ENCODE measurements at places on chromosomes 6 and 20.

DNA sequence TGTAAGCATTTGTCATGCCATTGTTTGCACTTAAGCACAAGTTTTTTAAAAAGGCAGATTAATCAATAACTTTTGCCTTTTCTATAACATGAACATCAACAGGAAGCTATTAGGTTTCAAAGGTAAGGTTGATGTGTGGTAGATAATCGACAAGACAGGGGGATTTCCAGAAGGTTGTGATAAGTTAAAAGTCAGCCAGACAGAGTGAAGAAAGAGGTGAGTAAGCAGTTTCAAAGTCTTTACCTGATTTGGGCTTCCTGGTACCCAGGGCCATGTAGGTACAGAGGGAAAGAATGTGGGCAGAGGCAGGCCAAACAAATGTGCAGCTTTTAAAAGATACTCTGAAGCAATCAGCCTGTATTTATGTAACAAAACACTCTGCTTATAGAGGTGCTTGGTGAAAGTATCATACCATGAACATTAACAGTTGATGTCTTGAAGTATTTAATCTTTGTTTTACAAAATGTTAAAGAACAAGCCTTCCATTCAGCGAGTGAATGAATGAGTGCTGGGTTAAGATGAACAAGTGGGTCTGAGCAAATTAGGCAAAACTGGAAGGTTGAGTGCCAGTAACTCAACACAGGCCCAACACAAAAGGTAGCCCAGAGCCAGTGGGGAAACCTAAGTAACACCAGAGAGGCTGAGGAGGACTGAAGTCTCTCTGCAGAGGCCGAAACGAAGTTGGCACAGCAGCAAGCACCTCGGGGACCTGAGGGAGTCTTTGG lies 60.2 kb downstream of the LRRC1 start:
- DNase-seq = no peak

DNA sequence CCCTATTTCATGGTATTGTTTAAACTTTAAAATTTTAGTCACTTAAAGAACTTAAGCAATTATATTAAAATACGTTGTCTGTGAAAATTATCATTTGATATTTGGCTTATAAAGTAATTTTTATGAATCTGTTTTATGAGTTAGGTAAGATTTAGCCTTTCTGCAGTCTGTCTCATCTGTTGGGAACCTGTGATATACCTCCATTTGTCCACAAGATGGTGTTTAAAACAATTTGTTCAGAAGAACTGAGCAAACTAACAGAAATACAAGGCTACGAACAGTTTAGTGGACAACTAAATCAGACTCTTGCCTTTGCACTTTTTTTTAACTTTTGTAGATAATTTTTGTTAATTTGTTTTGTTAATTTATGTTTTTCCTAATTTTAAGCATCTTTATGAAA lies 92.4 kb downstream of the COL9A1 start:
- DNase-seq = peak; percentile 1

- DNase-seq = no peak
Observed at GRCh38 chr6:55266896-55267295, 60.4 kb upstream of the GFRAL start.

DNA sequence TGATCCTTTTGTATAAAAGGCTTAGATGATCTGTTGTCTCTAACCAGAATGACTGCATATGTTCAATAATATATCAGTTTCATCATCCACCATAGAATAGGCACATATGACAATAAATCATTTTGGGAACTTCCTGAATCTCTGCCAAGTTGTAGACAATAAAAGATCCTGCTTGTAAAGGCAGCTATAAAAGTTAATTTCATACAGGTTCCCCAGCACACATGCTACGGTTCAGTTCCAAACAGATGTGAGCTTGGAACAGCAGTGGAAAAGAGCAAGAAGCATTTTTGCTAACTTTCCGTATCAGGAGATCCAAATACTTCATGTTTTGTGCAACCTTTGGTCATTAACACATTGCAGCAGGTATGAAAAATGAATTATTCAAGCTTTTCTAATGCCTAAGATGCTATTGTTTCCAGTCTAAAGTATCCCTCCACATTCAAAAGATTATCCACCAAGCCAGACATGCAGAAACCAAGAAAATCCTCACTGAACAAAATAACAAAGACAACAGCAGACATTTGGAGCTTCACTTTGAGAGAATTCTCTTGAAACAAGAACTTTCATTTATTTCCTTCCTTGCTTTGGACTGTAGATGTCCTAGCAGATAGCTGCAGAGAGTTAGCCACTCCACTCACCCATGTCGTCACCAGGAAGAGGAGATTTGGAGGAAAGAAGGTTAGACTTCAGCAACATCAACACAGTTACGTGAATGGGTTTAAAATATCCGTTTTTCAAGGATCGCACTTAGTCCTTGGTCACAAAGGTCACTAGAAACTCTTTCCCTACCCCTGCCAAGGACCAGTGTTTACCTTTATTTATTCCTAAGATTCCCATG lies 453.5 kb upstream of the JARID2 start:
- DNase-seq = no peak

DNA sequence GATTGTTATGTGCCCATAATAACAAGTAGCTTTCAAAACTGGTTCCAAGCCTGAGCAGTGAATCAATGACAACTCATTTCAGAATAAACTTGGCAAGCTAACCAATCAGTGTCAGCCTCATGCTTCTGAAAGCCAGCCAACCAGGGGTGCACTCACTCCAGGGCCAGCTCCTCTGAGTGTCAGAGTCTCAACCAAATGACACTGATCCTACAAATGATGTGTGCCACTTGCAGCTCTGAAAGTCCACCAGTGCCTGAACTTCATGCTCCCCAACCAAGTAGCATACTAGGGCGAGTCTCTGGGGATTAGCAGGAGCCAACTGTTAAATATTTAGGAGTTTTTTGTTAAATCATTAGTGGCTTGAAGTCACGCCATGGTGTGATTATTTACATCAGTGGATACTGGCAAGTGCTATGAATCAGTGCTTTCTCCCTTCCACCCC lies 4.5 kb downstream of the IYD start:
- DNase-seq = no peak

DNA sequence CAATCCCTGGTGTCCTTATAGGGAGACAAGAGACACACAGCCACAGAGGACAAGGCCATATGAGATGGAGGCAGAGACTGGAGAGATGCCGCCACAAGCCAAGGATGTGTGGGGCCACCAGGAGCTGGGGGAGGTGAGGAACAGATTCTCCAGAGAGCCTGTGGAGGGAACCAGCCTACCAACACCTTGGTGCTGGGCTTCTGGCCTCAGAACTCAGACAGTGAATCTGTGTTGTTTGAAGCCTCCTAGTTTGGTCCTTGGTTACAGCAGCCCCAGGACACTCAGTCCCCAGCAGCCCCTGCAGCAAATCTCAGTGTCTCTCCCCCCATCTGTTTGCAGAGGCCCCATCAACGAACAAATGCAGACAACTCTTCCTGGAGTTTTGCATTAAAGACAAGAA lies 73.2 kb upstream of the BHLHE23 start:
- DNase-seq = no peak

GRCh38 chr6:21144928-21145327 lies 448.6 kb upstream of the SOX4 start:
- no peak for DNase-seq

DNA sequence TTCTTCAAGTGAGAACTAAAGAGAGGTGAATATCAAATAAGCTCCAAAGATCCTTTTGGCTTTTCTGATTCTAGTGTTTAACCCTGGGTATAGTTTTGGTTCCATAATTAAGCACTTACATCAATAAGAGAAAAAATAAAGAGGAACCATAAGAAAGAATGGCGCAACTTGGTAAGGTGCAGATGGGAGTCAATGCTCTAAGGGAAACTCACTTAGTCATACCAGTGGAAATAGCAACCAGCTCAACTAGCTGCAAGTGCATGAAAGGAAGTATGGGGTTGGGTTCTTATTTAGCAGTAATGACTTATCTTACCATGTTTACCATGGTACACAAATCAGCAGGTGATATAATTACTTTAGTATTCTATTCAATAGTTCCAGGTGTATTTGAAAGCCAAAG lies 296.5 kb upstream of the RUNX2 start:
- DNase-seq = no peak

GRCh38 chr20:14947946-14948345 lies 610.5 kb upstream of the FLRT3 start:
- no peak for DNase-seq

DNA sequence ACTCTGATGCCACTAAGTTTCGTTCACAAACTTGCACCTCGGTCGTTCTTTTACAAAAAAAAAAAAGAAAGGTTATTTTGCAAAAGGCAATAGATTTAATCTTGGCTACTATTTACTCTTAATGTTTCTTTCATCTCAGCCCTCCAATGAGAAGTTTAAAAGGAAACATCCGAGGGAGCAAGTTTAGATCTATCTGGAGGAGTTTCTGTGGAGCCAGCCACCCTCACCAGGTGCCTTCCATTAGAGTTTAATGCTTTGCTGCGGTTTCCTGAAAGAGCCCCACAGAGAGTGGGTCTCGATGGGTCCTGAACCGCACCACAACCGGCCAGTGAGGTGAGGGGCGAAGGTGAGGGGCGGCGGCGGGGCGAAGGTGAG lies 632 bp downstream of the PRKN start:
- DNase-seq = peak; percentile 1

- DNase-seq = no peak
Observed at GRCh38 chr6:62764841-62765240, 446.4 kb upstream of the FKBP1C start.

GRCh38 chr6:85044361-85044760 lies 280.0 kb upstream of the TBX18 start:
- no peak for DNase-seq

- DNase-seq = peak; percentile 74
Observed at GRCh38 chr20:63778034-63778752, 38.6 kb downstream of the SLC2A4RG start.

GRCh38 chr6:145811741-145812140 lies 2.9 kb downstream of the FBXO30 start:
- no peak for DNase-seq
